ENCODE measurements at places on chromosomes 5 and 9.

GRCh38 chr9:11868795-11869194 is 824.4 kb upstream of the TYRP1 start:
- DNase-seq: no peak

GRCh38 chr9:91048749-91049148 is 247.1 kb downstream of the SYK start:
- no peak for DNase-seq

DNA sequence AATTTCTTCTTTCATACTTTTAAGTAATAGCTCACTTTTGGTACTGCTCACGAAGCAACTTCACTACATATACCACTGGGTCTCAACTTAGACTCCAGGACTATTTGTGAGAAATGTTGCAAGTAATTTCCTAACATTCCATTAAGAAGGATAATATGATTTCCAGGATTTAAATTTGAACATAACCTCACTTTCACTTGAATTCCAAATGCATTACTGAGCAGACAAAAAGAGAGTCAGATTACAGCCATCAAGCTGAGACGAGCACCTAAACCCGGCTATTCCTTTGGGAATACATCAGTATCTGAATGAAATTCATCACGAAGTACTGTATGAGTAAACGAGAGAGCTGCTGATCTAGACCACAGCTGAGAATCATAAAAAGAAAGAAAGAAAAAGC is 47.3 kb downstream of the LIFR start:
- DNase-seq: no peak

GRCh38 chr5:136374638-136375037 is 9.3 kb upstream of the TRPC7 start:
- no peak for DNase-seq

- no peak for DNase-seq
These were observed 329.9 kb upstream of the ITGA1 start for GRCh38 chr5:52457810-52458209.

- DNase-seq: no peak
These were observed 94.0 kb downstream of the GAPVD1 start for GRCh38 chr9:125355601-125356000.

GRCh38 chr5:124297826-124298225 is 448.6 kb downstream of the ZNF608 start:
- no peak for DNase-seq

GRCh38 chr5:127011153-127011552 is 19.2 kb downstream of the MARCHF3 start:
- DNase-seq: no peak

DNA sequence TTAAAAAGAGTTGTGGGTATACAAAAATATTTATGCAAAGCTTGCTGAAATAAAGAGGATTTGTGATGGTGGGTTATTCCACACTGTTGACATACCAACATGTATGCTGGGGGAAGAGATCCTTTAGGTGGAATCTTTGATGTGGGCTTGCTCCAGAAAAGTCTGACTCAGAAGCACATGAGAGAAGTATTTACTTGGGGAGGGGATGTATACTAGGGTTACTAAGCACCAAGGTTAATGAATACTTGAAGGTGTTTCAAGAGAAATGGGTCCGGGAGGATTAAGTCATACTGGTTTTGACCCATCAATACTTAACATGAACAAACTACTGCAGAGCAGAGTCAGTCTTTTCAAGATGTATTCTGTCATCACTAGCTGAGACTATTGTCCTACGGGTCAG is 316.4 kb upstream of the GRIN3A start:
- no peak for DNase-seq

- no peak for DNase-seq
These were observed 69.6 kb downstream of the PDE8B start for GRCh38 chr5:77280036-77280435.

GRCh38 chr5:179769271-179769670 is 24.5 kb upstream of the LTC4S start:
- DNase-seq: no peak

GRCh38 chr5:88827997-88828396 is 55.0 kb downstream of the MEF2C start:
- DNase-seq: no peak

GRCh38 chr5:56069652-56070226 is 75.0 kb upstream of the IL6ST start:
- no peak for DNase-seq

DNA sequence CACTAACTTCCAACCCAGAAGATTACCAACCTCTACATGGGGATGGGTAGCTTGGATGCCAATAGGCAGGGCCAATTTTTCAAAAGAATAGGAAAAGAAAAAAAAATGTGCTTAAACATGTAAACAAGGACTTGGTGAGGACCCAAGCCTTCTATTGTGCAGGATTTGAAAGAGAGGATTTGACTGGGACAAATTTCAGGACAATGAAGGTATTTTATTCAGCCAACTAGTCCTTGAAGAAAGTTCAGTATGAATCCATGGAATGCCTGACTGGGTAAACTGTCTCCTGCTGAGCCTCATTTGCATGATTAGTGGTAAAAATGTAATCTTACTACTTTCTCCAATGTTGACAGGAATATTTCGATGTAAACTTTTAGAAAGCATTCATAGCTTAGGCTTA is 192.5 kb upstream of the RORB start:
- no peak for DNase-seq

- no peak for DNase-seq
These were observed 147.6 kb downstream of the SV2C start for GRCh38 chr5:76230711-76231285.

- no peak for DNase-seq
These were observed 140.7 kb downstream of the MTX3 start for GRCh38 chr5:79850316-79850822.

DNA sequence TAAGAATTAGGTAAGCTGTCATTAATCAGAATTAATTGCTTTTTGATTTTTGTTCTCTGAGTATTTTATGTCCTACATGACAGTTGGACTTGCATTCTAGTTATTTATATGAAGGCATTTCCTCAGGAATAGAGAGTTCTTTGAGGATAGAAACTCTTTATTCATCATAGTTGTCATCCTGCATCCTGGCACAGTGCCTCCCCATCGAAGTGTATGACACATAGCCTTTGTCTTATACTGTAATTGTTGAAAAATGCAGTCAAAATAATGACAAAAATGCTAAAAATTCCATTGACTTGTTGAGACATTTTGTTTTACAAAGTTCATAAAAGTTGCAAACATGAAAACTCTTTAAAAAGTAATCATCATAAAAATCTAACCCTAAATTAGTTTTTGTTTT is 36.5 kb downstream of the CFAP95 start:
- DNase-seq: no peak

DNA sequence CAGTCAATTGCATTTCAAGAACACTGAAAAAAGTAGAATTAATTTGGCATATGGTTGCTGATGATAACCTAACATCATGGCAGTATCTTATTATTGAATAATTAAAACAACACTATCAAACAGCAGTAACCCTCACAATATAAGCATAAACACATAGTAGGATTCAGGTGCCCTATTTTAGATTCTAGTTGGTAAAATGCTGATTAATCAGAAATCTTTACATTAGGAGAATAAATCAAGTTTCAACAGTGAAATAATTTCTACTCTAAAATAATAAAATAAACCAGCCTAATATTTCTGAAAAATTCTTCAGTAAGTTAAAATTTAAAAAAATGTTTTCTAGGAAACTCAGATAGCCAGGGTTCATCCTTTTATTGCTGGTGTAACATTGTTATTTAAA is 76.4 kb upstream of the NUDT12 start:
- no peak for DNase-seq

- no peak for DNase-seq
These were observed 1.9 kb downstream of the MLANA start for GRCh38 chr9:5892456-5893133.

GRCh38 chr9:91035825-91036208 is 234.2 kb downstream of the SYK start:
- no peak for DNase-seq

GRCh38 chr5:177040814-177041420 is 18.4 kb downstream of the ZNF346 start:
- no peak for DNase-seq

- DNase-seq: no peak
These were observed 112.6 kb upstream of the CCDC112 start for GRCh38 chr5:115409094-115409493.

DNA sequence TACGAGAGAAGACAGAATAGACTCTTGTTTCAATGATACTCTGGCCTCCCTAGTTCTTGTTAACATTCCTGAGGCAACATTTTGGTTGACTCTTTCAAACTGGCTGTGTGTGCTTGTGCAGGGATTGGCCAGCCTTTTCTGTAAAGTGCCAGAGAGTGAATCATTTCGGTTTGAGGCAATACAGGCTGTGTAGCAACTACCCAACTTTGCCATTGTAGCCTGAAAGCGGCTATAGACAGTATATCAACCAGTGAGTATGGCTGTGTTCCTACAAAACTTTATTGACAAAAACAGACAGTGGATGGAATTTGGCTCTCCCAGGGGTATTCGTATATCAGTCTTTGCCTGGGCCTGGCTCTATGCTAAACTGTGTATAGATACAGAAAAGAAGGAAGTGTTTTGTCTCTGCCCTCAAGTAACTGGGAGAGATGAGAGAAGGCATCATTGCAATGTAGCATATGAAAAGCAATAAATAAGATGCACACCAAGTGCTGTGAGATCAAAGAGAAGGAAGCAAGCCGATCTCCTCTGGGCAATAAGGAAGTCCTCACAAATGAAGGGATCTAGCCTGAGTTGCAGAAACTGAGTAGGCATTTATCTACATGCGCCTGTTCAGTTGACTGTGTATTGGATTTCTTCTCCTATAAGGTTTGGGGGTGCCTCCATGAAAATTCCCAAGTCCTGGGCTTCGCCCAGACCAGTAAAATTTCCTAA is 568.0 kb upstream of the KLF4 start:
- DNase-seq: no peak

- DNase-seq: no peak
These were observed 708.7 kb downstream of the CDH9 start for GRCh38 chr5:26329562-26330189.
